Sciatic nerve (tissue), 2 donors: ENCODE measurements at places on chromosomes 3 and 15.

- no peak for DNase-seq
Observed at GRCh38 chr3:172018364-172018763, 21.0 kb upstream of the FNDC3B start.

DNA sequence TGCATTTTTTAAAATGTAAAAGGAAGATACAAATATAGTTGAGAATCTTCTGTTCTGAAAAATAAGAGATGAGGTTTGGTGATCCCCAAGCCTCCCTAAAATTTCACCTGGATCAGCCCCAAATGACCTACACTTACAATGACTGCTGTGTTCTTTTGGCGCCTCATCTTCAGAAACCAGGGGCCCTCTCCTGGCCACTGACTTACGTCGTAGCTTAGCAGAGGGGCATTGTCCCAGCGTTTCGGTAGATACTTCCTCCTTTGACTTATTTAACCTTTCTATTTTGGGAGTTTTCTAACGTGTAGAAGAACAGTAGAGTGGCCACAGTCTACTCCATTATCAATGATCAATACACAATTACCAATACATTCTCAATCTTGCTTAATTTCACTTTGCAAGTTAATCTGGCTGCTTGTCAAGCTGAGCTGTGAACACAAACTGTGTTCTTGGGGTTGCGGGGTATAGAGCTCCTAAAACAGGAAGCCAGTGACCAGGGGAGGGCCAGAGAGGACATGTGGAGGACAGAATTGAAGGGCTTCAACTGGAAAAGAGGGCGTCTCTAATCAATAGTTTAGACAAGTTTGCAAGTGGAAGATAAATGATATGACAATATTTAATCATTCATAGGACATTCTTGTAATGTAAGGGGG is 419.5 kb downstream of the LPP start:
- DNase-seq = no peak

GRCh38 chr15:39642011-39642640 is 61.2 kb downstream of the THBS1 start:
- no peak for DNase-seq

- DNase-seq = peak; percentile 73
Observed at GRCh38 chr15:62558640-62559380, 393.7 kb upstream of the C2CD4B start.

GRCh38 chr3:37505415-37505814 is 331.0 kb upstream of the LRRFIP2 start:
- no peak for DNase-seq

- DNase-seq = no peak
Observed at GRCh38 chr3:10547841-10548783, 42.7 kb upstream of the ATP2B2 start.

DNA sequence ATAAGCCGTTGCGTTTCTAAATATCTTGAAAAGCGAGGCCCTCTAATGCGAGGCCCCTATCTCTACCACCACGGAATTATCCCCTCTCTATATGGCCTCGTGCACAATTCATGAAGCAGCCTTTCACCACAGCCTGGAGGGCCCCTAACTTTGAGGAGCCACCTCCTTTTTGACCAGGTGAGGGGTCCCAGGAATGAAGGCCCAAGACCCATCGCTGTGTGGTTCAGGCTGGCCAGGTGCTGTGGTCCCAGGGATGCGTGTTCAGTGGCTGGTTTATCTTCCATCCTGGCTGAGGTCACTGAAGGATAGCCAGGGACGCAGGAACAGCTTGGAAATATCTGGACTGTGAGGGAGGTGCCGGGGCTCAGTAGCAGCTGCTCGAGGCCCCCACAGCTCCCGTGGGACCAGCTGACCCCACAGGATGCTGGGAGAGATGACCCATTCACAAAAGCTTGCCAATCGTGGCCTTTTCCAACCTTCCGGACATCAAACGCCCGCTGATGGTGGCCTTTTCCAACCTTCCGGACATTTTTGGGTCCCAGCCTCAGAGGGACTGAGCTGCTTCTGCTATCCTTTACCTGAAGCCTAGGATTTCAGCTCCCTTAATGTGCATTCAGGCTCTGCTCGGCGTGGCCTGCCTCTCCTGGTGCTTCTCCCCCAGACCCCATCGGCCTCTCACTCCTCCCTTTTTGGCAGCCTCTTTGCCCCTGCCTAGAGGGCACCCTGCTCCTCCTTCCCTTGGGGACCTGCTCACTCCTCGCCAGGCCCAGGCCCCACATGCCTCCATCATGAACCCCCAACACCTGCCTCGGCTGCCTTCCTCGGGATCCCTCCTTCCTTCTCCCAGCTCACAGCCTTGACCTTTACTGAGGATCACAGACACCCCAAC is 140.9 kb downstream of the CHSY1 start:
- DNase-seq = peak; percentile 56

DNA sequence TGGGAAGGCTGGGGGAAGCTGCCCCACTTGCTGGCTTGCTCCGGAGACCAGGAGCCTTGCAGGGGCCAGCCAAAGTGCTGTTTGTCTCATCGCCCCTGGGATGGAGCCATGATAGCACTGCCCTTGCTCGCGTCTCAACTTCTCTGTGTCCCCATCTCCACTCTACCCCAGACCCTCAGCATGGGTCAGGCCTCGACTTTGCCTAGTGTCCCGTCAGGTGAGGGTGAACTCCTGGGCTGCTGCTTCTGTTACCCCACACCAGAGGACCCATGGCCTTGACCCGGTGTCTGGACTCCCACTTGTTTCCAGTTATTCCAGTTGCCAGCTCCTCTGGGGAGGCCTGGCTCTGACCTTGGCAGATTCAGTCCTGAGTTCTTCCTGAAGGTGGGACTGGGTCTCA is 36.5 kb upstream of the DUSP7 start:
- DNase-seq = no peak

- DNase-seq = no peak
Observed at GRCh38 chr15:40226736-40227135, 12.1 kb upstream of the PAK6 start.

- DNase-seq = no peak
Observed at GRCh38 chr15:68697711-68698690, 119.2 kb downstream of the CORO2B start.

DNA sequence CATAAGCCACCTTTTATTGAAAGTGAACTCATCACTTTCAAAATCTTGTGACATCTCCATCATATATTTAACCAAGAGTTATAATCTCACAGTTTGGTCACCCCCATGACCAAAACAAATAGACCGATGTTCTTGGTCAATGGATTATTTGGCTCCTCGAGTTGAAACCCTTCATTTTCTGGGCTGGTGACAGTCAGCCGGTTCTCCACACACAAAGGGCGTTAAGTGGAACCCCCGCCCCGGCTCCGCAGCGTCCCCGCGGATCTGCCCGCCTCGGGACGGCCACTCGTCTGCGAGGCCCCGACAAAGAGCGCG is 772 bp downstream of the TSPAN3 start:
- DNase-seq = no peak
